Activated CD8-positive, alpha-beta memory T cell treated with anti-CD3 and anti-CD28 coated beads for 4 hours (primary cell): ENCODE measurements at places on chromosomes 11 and 22.

DNA sequence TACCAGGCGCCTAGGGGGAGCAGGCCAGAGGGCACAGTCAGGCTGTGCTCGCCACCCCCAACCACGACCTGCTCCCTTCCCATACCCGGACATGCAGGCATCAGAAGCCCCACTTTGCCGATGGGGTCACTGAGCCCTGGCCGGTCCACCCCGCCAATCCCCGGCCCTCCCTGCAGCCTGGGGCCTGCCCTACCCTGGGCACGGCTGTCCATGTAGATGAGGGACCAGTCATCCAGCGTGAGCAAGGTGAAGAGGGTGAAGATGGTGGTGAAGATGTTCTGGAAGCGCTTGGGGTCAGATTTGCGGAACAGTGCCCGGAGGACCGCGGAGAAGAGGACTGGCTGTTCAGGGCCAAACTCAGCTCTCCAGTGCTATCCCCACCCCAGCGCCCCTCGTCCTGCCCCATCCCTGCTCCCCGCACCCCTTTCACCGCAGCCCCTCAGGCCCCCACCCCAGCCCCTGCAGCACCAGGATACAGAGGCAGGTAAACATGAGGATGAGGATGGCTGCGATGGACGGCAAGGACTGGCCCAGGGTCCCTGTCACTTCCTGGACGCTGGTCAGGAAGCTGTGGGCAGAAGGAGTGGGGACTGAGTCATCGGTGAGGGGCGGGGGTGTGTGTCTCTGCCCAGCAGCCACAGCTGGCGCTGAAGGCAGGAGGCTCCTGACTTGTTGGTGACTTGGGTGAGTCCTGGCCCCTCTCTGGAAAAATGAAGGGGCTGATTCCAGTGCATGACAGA is 5.5 kb downstream of the CATSPER1 start:
- no peak for DNase-seq

DNA sequence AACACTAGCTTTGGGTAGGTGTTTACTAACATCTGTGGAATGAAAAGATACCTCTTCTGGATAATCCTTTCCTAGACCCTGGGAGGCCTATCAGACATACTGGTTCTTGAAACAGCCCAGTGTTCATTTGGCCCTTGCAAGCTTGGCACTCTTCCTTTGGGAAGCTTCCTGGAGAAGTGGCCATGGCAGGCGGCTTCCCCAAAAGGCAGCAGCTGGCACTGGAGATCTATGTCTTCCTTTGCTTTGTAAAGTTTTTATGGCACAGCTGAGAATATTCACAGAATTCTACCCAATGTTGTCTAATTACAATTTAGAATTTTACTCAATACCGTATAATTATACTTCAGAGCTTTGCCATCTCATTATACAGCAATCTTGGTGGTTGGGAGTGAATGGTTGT is 199.2 kb upstream of the C11orf87 start:
- no peak for DNase-seq

- DNase-seq, result no peak
Observed at GRCh38 chr11:569158-569885, 6.9 kb upstream of the PHRF1 start.

- DNase-seq, result no peak
Observed at GRCh38 chr11:128658502-128658901, 35.4 kb upstream of the FLI1 start.

DNA sequence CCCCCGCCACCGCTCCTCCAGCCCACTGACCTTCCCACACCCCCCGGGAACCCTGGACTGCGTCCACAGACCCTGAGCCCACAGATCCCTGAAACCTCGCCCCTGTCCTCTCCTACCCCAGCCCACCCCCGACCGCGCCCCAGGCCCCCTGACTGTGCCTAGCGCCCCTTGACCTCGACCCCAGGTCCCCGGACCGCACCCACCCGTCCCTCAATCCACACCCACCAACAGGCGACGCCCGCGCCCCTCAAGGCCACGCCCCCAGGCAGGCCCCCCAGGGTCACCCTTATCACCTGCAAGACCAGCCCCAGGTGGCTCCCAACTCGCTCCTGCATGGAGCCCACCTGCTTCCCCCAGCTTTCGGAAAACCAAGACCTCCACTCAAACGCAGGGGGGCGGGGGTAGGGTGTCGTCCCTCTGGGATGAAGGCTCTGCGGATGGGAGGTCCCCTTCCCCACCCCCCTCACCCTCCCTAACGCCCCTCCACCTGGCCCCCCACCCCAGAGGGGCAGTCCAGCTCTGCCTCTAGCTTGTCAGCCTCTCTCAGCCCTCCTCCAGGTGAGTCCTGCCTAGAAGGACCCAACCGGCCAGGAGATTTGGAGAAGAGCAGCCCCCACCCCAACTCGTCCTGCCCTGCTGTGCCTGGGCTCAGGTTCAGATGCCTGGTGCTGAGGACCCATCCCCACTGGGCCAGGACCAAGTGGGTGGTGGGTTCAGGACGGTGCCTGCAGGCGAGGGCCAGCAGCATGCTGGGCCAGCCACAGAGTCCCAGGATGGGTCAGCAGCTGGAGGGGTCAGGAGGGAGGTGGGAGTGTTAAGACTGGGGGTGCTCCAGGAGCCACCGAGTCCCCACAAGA is 3.1 kb upstream of the IL17REL start:
- no peak for DNase-seq

DNA sequence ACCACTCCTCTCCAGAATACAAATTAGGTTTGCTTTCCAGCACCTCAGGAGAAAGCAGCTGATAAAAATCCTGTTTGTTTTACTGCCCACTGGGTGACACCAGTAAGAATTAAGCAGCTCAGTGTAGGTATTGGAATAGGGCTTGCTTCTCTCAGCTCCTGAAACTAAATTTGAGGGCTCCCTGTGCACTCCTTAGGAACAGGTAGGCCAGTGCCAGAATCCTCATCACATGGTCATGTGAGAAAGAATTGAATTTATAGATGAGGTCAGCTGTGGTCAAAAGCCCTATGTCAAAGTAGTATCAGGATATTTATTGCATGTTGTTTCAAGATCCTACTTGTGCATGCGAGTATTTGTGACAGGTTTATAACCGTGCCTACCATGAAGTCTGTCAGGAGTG is 1.0 kb downstream of the PRSS23 start:
- DNase-seq, result no peak

DNA sequence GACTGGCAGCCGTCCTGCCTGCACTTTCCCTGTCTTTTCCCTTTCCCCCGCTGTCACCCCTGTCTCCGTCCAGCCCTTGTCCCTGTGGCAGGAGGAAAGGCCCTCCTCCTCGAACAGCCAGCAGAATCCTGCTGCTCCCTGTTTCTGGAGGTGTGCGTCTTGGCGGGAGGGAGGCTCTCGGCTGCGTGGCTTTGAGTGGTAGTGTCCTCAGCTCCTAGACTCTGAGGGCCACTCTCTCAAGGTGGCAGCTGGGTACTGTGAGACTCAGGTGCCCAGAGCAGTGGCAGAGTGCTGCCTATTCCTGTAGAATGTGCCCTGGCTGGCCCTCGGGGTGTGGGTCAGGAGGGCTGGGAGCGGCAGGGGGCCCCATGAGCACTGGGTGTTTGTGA is 9.1 kb upstream of the RANBP1 start:
- no peak for DNase-seq

- DNase-seq, result no peak
Observed at GRCh38 chr11:80748207-80748925, 1307.5 kb upstream of the TENM4 start.

- DNase-seq, result no peak
Observed at GRCh38 chr11:84501750-84502149, 1125.4 kb downstream of the DLG2 start.
